ENCODE measurements at places on chromosomes 16 and 17. TPM values are rescaled to one million over a fixed set of nuclear protein-coding genes. Genes with fewer than 3 reads are reported as not detected.

GRCh38 chr17:68257934-68258333 is 10.1 kb downstream of the AMZ2 start:
- no peak for DNase-seq

- no peak for DNase-seq
Measured at GRCh38 chr17:37450112-37450511, 39.6 kb upstream of the DUSP14 start.

DNA sequence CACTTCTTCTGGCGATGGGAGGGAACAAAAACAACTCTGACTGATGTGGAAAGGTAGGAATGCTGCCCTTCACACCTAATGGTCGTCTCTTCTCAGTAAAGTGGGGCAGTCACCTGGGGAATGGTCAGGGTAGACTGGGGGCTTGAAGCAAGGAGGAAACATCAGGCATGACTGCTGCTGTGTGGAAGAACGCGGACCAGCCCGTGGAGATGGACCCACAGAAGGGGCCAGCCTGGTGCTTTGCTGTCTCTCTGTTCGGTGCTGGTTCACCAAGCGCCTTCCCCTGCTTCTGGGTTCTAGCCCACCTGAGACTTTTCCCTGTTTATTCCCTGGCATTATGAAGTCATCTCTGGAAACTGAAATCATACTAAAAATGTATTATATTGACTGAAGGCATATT is 96.2 kb upstream of the DNAH17 start:
- DNase-seq, result no peak

Gene DOC2A
- total RNA-seq, result 0.06 TPM

GRCh38 chr16:30092373-30093010 is 768 bp upstream of the TBX6 start:
- peak; percentile 72 for DNase-seq

GRCh38 chr17:28759256-28759865 is 15.6 kb downstream of the TRAF4 start:
- DNase-seq, result no peak

Gene MGAT5B
- 9.1 TPM for total RNA-seq

Gene GAN
- 8.1 TPM for total RNA-seq

- no peak for DNase-seq
Measured at GRCh38 chr17:4948166-4948930, at the start of gene PFN1. Gene PFN1, minus strand, starts transcription at chr17:4948530. Its CDS starts 136 bp downstream, at chr17:4948394.
